Karpas-422 (cell line): ENCODE measurements at places on chromosomes 2 and 18.

DNA sequence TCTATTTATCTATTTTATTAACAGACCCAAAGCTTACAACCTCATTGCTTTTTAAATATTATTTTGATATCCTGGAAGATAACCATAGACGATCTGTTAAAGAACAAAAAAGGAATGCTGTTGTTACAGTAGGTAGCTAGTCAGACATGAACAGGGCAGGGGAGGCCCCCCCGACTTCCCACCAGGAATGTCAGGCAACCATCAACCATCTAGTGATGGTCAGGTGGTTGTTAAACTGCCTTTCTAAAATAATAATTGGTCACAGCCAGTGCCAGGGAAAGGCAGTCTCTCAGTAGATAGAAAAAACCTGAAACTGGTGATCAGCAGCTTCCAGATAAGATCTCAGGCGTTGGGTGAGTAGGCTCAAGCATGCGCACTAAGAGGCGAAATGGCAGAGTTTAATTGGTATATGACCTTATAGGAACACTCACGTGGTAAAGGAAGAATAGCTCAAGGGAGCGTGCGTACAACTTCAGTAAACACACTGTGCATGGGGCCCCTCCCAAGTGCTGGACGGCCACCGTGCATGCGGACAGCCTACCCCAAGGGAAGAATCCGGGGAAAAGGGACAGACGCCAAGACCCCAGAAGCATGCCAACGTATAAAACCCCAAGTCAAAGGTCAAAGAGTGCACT lies 32.5 kb upstream of the CCL20 start:
- DNase-seq = peak; percentile 26

DNA sequence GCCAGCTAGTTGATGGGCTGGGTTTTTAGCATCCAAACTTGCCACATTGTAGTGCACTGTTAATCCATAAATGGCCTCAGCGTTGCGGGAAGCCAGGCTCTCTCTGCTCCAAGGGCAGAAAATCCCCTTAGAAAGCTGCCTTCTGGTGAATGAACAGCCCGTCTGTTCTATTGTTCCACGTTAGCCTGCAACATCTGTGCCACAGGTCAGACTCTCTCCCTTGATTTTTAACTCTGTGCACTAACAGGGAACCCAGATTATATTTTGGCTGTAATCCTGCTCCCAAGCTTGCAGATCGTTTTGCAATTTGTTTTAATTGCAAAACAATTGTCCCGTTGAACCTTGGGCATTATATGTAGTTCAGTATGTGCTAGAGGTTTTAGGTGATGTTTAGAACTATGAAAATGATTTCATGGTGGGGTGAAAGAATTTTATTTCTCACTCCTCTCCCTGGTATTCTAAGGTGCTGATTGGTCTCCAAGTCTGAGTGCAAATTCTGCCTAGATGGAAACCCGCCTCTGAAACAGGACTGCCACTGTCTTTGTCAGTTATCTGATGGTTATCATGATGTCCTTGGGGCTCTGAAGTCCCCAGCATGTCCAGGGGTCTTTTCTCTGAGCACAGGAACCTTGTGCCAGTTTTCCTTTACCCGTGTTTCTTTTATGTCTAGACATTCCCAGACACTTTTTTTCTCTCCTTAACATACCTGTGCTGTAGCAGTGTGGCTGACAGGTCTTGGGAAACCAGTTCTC lies 106.6 kb downstream of the MAP4K4 start:
- DNase-seq = no peak

DNA sequence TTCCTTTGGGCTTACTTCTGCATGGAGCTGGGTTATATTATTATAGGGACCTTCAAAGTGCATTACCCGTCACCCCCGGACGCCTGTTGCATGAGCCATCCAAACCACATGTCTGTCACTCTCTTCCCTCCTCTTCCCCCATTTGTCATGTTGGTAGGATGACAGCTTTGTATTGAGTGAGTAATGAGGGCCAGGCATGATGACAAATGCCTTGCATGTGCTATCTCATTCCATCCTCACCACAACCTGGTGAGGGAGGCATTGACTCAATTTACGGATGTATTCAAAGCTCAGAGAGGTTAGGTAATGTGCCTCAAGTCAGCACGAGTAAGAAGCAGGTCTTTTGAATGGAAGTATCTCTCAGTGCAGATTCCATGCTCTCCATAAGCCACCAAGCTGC lies 510.5 kb upstream of the TNP1 start:
- no peak for DNase-seq

- no peak for DNase-seq
Observed at GRCh38 chr18:74836296-74837139, 238.8 kb downstream of the ZNF407 start.

DNA sequence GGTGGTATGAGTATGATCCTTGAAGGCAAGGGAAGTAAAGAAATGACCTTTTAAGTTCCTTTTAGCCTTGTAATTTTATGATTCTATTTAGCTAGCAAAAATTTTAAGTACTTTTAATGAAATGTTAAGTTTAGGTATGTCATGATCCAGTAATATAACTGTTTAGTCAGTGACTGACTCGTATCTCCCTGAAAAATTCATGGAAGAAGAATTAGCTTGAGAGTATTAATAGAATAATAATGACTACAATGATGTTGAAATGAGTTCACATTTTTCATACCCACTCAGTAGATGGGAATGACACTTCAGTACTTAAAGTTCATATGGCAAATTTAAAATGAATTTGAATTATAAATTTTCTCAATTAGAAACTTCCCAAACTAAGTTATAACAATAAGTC lies 14.6 kb downstream of the RAB3GAP1 start:
- DNase-seq = no peak

- DNase-seq = no peak
Observed at GRCh38 chr18:44497311-44497710, 183.4 kb upstream of the SETBP1 start.

DNA sequence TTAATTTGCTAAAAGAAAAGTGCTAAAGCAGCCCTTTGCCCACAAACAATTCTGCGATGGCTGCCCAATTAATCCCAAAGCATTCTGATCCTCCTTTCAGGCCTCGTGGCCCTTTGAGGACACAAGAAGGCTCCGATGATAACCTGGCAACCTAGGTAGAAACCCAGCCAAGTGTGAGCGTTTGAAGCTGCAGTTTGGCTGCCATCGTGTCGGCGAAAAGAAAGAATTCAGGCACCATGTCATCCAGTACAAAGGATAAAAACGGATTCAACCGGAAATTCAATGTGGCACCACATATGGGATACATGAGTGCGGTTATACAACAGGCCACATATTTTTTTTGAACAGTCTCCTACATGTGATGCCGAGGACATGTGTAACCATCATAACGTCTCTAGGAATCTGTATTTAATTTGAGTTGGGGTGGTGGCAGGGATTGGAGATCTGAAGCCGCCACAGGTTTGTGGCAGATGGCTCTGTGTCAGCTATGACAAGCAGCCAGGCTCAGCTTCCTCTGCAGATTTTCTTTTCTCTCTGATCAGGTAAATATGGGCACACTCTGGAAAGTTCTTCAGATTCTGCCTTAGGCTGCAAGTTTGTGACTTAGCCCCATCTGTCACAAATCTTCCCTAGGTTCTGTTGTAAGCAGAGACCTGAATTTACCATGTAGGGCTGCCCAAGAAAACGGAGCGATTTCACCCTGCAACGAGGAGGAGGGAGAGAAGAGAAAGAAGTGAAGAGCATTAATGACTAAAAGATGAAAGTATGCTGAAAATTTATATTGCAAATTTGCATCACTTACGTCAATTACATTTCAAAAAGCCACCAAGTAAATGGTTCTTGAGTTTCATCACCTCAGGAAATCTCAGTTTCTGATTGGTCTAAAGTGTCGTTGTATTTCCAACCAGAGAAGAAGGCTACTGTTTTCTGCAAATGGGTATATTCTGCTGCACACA lies 573.2 kb downstream of the ZEB2 start:
- no peak for DNase-seq

GRCh38 chr2:109172556-109173105 lies 43.6 kb downstream of the SH3RF3 start:
- DNase-seq = no peak

DNA sequence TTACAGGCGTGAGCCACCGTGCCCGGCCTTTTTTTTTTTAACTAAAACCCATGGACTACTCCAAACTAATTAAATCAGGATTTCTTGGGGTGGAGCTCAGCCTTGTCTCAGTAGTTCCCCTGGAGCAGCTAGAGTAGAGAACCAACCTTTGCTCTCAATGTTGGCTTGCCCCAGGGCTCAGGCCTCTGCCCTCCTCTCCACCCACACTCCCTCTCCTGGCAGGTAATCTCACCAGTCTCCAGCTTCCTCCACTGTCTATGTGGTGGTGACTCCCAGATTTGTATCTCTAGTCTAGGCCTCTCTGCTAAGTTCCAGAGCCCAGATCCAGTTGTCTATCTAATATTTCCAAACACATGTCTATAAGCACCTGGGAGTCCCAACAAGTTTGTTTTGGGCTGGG lies 9.6 kb upstream of the MTA3 start:
- no peak for DNase-seq

GRCh38 chr2:145597809-145598208 lies 1077.9 kb upstream of the ZEB2 start:
- no peak for DNase-seq

GRCh38 chr2:170971071-170971470 lies 42.0 kb downstream of the GORASP2 start:
- no peak for DNase-seq

DNA sequence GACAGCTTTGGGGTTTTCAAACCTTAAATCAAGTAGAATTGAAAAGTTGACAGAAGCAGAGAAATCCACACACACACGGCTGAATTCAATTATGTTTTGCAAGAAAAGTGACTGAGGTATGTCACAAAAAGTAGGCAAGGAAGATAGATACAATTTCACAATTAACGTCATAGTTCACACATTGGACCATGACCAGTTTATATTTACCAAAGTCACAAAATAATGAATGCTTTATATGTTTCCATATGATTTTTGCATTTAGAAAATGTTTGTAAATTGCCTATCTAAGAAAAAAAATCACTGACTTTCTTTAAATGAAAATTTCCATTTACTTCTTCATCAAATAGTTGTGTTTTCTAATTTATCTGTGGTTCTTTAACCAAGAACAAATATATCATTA lies 29.4 kb upstream of the ZNF516 start:
- DNase-seq = no peak

GRCh38 chr18:48051945-48052840 lies 121.7 kb upstream of the SMAD2 start:
- no peak for DNase-seq

DNA sequence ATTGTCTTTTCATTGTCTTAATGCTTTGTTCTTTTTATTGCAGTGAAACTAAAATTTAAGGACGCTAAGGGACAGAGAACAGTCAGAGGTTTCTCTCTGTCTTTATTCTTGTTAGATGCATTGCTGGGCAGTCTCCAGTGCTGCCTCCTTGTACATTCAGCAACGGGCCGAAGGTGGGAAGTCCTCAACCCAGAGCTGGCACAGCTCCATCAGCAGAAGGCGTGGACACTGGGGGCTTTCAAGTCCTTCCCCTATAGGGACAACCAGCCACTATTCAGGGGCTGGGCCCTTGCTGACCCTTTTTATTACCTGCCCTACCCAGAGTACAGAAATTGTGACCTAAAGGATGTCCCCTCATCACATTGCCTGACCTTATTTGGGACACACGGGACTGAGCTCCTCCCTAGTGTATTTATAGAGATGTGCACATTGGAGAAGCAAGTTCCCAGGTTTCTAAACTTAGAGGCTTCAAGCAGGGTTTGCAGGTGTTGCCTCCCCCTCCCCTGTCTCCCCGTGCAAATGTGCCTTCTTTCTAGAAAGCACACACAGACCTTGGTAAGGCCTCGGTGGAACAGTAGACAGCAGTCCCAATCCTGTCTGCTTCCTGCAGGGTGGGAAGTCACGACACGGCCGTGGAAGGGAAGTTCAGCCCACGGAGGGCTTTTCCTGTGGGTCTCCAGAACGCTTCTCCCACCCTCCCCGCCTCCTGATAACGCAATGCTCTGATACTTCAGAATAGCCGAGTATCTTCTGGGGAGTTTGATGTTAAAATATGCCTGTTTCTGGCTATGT lies 68.2 kb downstream of the ZCCHC2 start:
- DNase-seq = no peak

DNA sequence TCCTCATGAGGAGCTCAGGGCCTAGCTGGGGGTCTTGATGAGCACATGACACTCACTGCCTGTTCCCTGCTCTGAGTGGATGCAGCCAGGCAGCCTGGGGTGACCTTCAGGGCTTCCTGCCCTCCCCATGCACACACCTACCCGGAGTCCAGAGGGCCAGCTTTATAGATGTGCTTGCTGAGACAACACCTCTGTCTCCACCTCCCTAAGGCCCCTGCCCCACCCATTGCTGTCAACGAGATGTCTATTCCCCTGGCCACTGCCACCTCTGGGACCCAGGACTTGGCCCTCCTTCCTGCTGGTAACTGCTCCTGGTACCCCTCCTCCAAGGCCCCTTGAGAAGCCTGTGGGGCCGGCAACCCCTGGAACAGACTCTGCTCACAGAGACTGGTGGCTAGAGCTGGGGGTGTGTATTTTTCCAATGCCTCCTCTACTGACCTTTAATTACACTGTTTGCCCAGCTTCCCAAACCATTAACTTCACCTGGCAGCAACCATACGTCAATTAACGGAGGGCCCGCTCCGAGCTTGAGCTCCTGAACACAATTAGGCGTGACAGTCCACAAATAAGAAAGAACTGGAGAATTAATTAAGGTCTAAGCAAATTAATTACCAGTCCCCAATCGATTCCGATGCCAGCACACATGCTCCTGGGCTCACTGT lies 66.3 kb downstream of the EMX1 start:
- no peak for DNase-seq

DNA sequence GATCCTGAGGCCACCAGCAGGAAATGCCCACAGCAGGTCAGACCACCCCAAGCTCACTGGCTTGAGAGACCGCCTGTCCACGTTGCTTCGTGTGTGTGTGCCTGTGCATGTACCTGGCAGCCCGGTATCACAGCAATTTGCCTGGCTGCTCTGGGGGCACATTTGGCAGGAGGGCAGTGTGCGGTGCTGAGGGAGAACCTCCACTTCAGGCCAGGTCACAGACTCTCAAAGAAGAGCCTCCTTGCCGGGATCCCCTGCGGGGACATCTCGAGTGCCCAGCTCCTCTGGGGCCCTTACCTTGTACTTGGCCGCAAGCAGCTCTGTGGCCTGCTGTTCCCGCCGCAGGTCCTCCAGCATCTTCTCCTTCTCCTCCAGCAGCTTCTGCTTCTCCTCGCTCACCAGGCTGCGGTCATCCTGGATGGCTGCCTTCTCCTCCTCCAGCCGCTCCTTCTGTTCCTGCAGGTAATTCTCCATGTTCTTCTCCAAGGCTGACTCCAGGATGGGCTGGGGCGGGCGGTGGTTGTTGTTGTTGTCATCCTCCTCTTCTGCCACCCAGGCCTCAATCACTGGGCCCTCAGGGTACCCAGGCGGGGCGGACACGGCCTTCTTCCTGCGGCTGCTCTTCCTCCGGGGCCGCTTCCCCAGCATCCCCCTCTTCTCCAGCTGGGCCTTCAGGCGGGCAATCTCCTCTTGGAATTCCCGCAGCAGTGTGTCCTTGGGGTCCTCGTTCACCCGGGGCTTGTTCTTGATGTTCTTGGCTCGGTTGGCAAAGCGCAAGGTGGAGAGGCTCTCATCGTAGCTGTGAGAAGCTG lies 2.0 kb downstream of the KIF3C start:
- DNase-seq = no peak
